ENCODE measurements at places on chromosomes 2 and 18.

- DNase-seq, result no peak
Measured at GRCh38 chr2:136143603-136144451, 25.9 kb upstream of the CXCR4 start.

- no peak for DNase-seq
Measured at GRCh38 chr2:227671170-227671905, 4.7 kb downstream of the SCYGR5 start.

DNA sequence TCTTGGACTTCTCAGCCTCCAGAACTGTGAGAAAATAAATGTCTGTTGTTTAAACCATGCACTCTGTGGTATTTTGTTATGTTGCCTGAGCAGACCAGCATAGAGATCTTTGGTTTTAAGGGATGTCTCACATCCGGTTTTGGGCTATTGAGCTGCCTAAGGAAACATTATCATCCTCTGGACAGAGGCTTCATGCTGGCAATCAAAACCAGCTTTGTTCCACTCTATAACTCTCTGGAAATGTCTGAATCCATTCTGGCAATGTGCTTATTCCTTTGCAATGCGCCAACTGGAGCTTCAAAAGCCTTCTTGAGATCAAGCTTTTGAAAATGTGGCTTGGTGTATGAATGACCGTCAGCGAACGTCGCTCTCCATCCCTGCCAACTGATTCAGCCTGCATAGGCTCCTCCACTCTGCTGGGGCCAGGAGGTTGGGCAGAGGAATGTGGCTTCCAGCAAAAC, 183.6 kb upstream of the MGAT5 start:
- DNase-seq, result no peak

GRCh38 chr2:71608441-71608840, 155.1 kb downstream of the DYSF start:
- DNase-seq, result no peak

DNA sequence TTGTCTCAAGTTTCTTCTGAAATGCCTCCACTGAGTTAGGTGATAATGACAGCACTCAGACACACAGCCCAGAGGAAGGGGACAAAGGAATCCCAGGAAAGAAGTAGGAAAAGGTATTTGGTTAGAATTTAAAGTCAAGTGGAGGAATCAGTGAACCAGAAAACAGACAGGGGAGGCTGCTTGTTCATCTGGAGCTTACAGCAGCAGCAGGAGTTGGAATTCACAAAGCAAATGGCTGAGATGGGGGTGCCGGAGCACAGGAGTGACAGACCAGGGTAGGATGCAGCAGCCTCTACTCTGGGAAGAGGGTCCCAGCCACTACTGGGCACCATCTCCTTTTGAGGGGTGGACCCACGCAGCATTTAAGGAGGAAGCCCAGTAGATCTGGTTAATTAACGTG, 104.8 kb downstream of the ST6GAL2 start:
- DNase-seq, result no peak

DNA sequence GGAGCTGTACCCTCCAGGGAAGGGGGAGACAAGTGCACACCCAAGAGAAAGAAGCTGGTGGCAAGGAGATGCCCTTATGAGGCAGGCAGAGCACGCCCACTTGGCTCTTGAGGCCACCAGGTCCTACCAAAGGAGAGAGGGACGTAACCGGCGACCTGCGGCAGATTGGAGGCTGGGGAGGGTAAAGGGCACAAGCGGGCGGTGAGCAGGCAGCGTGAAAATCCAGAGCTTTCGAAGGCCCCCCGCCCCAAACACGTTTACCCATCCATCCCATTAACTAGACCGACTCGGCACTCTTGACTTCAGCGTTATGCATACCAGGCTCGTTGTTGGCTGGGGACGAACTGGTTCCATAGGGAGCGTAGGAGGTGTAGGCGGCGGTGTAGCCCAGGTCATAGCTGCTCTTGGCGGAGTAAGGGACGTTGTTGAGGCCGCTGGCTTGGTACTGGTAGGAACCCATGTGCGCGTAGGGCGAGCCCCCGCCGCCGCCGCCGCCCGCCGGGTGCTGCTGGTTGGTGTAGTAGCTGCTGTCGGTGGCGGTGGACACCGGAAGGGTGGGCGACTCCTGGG, 794 bp downstream of the DLX2 start:
- DNase-seq, result no peak

DNA sequence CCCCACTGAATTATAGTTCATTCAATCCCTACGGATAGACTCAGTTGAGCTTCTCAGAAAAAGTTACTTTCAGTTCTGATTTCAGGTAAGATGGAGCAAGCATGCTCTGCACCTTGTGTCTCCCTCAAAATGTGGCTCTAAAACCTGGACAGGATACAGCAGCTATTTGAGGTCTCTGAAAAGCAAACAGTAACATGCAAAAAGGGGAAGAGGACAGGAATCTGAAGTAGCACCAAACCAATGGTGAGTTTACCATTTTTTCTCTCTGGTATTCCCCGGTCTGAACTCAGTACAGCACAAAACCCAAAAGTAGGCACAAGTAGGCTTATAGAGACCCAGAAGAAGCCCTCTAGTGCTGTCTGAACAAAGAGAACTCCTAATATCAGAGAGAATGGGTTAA, 34.1 kb downstream of the LANCL1 start:
- no peak for DNase-seq

DNA sequence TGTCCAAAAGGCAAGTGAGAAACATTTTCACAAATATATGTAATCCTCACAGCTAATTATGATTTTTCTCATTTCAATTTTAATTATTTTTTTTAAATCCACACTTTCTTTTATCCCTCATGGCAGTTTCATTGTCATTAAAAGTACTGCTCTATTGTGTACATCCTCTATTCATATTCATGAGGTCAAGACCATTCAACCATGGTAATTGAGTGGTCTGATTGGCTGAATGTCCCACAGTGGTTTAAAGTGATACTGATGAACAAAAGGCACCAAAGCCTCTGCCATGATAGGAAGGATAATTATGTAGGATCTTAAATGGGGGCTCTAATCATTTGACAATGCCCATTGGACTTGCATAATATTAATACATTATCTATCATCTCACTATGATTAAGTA, 108.4 kb upstream of the EPHA4 start:
- no peak for DNase-seq

DNA sequence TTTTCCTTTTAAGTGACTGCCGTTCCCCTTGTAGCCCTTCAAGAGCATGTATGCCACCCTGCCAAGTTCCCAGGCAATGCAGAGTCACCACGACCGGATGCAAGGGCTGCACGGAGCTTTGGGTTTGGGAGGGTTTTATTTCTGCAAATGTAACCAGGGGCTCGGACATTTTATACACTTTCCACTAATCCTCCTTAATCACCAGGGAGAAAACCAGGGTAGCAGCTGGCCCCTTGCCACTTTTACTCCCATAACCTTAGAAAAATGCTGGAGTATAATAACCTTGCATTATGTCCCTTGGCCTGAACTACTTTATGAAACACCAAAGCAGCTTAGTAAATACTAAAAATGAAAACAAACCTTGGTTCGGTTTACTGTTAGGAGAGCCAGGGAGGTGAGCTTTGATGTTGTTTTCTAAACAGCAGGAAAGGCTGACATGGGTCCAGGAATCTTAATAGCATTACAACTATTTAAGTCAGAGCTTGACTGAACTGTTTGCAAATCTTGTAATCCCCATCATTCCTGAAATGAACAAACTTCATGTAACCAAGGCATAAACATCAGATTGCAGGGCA, 152.8 kb upstream of the RIOK3 start:
- DNase-seq, result peak; percentile 35

DNA sequence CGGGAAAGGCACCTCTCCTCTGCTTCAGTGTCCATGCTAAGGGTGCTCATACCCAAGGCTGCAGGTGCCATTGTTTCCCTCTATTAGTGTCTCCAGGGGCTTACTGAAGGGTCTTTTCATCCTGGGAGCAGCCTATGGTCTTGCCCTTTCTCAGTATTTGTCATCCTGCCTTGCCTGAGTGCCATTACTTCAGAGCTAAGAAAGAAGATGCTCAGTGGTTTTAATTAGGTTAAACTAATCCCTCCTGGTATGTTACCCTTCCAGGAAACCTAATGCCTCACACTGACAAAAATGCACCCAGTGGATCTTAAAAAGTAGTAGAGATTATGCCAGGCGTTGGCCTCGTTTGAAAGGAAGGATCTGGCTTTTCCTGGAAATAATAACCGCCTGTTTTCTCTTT, 151.4 kb downstream of the LRRTM1 start:
- peak; percentile 16 for DNase-seq

- DNase-seq, result no peak
Measured at GRCh38 chr2:241417626-241418025, 61.5 kb downstream of the FARP2 start.

DNA sequence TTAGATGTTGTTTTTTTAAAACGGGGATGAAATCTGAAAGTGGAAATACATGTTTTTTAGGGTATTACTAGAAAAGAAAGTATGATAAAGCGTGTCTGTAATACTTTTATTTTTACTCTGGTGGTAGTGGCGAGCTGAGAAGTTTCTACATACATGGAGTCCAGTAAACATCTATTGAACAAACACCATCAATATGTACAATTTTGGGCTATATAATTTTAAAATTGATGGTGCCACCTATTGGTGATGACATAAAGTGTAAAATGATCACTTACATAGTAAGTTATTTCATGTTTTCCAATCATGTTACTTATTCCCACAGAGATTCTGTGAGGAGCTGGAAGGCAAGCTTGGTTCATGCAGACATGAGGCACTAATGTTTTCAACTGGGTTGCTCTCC, 31.5 kb upstream of the NFE2L2 start:
- peak; percentile 37 for DNase-seq

DNA sequence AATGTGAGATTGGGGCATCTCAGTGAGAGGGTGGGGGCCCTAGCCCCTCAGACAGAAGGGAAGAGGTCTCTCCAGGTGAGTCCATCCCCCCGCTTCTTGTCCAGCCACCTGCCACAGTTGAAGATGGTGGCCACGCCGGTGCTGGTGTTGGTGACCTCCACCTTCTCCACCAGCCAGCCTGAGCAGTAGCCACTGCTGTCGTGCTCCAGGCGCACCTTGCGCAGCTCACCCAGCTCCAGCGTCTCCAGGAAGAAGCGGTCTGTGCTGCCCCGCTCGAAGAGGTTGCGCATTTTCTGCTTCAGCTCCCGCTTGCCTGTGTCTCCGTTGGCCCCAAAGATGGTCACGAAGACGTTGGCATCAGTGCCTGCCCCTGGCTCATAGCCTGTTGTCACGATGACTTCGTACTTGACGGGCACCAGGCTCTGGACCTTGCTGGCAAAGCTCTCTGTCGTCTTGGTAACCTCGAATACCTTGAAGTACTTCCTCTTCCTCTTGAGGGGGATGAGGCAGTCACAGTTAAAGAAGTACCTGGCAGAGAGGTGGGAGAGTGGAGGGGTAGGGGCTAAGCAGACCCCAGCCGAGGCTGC, 179.5 kb downstream of the LOXHD1 start:
- no peak for DNase-seq

DNA sequence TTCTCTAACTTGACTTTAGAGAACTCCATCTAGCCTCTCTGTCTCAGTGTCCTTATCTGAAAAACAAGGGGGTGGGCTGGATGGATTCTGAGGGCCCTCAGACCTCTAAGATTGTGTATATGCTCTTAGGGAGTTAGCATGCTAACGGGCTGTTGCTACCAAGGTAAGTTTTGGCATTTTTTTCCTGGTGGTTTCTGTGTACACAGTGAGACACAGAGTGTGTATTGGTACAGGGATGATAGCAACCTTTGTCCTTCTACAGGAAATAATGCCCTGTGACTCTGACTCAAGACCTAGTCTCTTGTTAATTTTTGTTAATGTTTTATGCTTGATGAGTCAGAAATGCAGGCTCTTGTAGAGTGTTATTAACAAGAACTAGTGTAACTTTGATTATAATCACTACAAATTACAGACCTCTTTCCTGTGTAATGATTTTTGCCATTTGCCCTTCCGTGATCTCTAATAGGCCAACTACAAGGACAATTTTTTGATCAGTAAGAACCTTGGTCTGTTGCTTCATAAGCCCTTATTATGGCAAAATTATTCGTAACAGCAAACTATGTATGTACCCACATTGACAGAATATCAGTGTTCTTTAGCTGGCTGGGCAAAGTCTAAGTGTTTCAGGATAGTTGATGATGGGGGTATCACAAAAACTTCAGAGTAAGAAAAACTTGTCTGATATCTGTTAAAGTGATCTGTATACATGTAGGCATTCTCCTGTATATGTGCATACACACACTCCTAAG, 89.7 kb downstream of the SPTBN1 start:
- no peak for DNase-seq

- no peak for DNase-seq
Measured at GRCh38 chr2:195590861-195591205, 66.2 kb upstream of the SLC39A10 start.

DNA sequence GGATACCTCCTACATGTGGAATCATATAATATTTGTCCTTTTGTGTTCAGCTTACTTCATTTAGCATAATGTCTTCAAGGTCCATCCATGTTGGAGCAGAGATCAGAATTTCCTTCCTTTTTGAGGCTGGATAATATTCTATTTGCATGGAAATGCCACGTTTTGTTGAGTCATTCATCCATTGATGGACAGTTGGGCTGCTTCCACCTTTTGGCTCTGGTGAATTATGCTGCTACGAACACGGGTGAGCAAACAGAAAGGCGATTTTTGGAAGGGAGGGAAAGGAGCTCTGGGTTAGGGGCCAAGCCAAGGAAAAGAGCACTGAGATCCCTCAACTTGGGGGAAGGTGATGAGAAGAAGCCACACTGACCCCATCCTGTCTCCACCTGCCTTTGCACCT, 260.5 kb downstream of the TNS1 start:
- no peak for DNase-seq

DNA sequence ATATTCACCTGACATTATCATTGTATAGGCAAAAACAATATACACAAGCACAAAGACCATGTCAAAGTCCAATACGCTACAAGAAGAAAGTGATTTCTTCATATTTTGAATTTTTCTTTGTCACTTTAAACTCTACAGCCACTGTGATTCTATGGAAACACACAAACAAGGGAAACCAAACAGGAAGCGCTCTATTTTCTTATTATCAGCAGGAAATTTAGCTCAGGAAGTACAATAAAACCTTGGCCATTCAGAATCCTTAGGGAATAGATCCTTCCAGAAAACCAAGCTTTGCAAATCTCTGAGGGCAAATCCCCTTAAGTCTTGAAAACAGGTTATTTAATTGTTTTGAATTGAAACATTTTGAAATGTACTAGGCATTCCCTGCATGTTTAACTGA, 336.2 kb downstream of the EPHA4 start:
- DNase-seq, result no peak

GRCh38 chr18:22432657-22433137, 15.0 kb upstream of the CTAGE1 start:
- DNase-seq, result peak; percentile 79

- DNase-seq, result no peak
Measured at GRCh38 chr2:22807872-22808271, 577.1 kb upstream of the KLHL29 start.

GRCh38 chr2:236715077-236715476, 145.5 kb downstream of the ACKR3 start:
- DNase-seq, result peak; percentile 55
